ENCODE measurements at places on chromosomes 7 and 10. TPM values are rescaled to one million over a fixed set of nuclear protein-coding genes. Genes with fewer than 3 reads are reported as not detected.

DNA sequence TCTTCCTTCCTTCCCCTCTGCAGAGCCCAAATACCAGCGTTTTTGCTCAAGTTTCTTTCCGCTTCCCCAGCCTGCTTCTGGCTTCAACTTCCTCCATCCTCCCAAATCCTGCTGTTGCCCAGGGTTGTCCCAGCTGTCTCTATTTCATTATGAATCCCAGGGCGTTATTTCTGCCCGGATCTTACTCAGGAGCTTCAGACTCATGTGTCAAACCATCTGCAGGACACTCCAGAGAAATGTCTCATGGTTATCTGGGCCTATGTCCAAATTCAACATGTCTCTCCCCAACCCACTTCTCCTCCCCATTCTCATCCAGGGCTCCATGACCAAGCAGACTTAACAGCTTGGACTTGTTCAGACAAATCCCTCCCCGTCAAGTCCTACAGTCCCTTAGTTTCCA is 15.6 kb downstream of the ARHGAP22 start:
- no peak for DNase-seq

DNA sequence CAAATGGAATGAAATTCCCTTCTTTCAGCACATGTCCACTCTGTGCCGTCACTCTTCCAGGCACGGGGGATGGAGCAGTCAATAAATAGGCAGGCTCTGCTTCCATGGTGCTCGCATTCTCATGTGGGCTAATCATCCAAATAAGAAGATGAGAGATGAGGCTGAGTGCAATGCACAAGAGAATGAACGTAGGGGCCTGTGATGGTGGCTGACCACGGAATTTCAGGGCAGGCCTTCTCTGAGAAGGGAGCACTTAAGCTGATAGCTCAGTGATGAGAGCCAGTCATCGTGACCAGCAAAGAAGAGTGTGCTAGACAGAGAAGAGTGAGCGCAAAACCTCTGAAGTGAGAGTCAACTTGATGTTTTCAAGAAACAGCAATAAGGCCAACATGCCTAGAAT is 47.9 kb downstream of the TAF3 start:
- DNase-seq, result no peak

GRCh38 chr7:102978284-102978683 is 65.5 kb downstream of the LRRC17 start:
- peak; percentile 21 for DNase-seq

- no peak for DNase-seq
Measured at GRCh38 chr7:54921116-54921515, 97.7 kb upstream of the EGFR start.

PDE1C gene
- 217 TPM for total RNA-seq

DNA sequence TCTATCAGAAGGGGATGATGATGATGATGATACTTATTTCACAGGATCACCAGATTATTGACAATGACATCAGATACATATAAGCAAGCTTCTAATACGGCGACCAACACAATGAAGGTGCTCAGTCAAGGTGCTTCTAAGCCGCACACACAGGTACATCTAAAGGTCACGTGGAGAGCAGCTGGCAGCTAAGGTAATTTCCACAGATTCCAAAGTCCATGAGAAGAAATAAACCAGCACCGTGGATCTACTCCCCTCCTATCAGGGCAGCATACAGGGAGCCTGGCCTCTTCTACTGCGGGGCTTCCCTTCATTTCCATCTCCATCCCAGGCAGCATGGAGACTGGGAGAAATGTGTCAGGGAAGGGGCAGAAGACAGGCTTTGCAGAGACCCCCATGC is 37.5 kb downstream of the DENND11 start:
- DNase-seq, result no peak

DNA sequence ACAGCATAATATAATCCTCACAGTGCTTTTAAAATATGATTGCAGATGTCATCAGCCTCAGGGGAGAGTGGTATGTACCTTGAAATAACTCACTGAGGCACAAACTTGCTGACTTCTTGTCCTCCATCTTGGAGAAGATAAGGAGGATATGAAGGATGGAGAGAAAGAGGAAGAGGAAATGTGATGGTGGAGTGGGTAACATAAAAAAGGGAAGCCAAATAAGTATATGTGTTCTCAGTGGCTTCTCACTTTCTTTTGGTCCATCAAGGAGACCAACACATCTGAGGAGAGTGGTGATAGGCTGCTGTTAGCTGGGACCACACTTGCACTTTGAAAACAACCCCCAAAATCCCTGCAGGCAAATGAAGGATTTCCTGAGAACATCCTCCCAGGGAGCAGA is 21.6 kb upstream of the ZNF37A start:
- DNase-seq, result no peak

All from heart right ventricle (tissue), 16 donors.